Tongue (tissue), 3 donors: ENCODE measurements at places on chromosomes 7 and 10. TPM values are rescaled to one million over a fixed set of nuclear protein-coding genes. Genes with fewer than 3 reads are reported as not detected.

- DNase-seq = no peak
These were observed 130.3 kb upstream of the CHST15 start for GRCh38 chr10:124223711-124224085.

DNA sequence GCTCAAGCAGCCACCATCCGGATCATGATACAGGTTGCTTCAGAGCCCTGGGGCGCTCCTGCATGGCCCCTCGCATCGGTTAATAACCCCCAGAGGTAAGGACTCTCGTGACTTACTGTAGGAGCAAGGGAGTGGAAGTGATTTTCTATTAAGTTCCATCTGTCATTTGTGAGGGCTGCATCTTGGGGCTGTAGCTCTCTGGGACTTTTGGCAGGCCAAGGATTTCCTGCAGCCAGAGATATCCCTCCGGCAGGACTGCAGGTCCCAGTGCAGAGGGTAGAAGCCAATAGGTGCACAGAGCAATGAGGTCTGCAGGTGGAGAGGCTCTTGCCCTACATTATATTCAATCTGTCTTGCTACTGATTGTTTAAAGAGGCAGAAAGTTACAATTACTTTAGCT is 356.8 kb upstream of the ADARB2 start:
- no peak for DNase-seq

- DNase-seq = no peak
These were observed 33.5 kb downstream of the FAM204A start for GRCh38 chr10:118308664-118309063.

DNA sequence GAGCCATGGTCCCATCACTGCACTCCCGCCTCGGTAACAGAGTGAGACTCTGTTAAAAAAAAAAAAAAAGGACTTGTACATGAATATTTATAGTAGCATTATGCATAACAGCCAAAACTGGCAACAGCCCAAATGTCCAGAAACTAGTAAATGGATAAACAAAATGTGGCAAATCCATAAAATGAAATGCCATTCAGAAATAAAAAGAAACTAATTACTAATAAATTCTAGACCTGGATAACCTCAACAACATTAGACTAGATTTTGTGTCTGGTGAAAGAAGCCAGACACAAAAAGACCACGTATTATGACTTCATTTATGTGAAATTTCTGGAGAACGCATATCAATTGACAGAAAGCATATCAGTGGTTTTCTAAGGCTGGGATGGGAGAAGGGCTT is 74.5 kb downstream of the HPSE2 start:
- no peak for DNase-seq

GRCh38 chr10:36531621-36532020 is 593.8 kb upstream of the ANKRD30A start:
- DNase-seq = no peak

DNA sequence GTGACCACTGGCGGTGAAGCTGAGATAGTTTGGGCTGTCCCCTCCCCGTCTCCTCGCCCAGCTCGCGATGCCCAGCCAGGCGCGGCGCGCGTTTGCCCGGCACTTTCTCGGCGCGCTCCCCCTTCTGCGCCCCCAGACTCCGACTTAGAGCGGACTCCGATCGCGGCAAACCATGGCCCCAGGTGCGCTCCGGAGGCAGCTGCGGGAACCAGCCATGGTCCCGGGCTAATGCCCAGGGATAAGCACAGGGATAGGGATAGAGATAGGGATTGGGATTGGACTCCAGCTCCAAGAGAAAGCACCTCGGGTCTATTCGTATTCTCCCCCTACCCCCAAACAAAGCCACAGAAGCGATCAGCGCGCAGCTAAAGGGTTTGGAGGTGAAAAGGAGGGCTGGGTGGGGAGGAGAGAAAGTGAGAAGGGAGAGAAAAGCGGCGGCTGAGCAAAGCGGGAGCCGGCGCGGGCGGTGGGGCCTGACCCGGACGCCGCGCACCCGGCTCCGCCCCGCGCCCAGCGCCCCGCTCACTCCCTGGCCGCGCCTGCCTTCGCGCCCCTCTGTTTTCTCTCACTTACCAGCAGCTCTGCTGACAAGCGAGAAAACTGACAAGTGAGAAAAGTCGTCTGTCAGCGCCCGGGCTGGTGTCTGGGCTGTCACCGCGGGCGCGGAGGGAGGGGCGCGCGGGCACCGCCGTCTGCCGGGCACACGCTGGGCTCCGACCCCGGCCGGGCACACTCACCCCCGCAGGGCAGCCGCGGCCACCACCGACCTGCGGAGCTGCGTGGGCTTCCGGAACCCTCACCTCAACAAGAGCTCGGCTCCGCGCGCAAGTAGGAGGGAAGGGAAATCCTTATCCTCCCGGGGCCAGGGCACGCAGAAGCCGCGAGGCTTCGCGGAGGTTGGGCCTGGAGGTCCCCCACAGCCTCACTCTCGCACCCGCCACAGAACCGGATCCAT is at the start of gene PDE1C:
Gene PDE1C, minus strand, starts transcription at position 2 of the 955 bp plus-strand sequence.
- DNase-seq = peak; percentile 64

GRCh38 chr7:20189852-20190251 is 27.3 kb downstream of the MACC1 start:
- no peak for DNase-seq

DNA sequence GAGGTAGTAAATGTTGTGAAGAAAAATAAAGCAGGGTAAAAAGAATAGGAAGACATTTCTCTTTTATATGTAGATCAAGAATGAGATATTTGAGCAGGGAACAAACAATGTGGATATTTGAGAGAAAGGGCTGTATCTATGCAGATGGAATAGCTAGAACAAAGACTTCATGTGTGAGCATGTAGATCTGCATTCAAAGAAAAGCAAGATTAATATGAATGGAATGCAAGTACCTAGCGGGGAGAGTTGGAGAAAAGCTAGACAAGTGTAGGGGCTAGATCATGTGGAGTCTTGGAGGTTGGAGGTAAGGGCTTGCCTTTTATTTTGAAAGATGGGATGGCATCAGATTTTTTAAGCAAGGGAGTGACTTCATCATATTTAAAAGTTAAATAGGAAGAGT is 27.1 kb downstream of the SHOC2 start:
- DNase-seq = no peak

- DNase-seq = no peak
These were observed 29.2 kb downstream of the KIAA1549 start for GRCh38 chr7:138951953-138952352.

GRCh38 chr7:107726356-107727130 is 17.4 kb upstream of the CBLL1 start:
- no peak for DNase-seq

DNA sequence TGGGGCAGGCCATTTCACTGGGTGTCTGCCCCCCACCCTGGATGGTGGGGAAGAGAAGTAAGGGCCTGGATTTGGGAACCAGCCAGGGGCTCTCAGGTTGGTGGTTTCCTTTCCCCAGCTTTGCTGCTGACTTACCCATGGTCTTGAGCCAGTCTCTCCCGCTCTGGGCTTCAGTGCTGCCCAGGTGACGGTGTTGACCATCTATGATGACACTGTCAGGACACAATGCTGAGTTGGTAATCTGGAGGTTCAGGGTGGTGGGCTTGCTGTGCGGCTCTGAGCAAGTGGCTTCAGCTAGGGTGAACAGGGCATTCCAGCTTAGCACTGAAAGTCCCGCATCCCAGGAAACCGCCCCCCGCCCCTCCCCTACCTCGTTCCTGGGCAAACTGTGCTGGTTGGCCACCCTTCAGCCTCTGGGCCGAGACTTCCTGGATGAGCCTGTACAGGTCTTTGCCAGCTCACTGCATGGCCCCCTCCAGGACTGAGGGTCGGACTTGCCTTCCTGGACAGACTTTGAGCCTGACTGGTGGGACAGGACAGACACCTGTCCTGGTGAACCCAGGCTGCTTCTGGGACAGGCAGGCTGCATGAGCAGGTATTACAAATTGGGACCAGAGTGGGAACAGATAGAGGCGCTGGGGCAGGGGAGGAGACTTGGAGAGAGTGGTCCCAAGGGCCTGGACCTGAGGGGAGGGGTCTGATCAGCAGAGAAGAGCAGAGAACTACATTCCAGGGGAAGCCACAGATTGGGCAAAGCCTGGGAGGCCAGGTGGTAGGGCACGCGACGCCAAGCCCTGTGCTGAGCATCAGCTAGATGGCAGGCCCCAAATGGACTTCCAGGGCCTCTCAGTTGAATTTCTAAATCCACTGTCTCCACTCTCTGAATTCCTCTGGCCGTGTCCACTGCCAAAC is 19.9 kb upstream of the ZMIZ1 start:
- no peak for DNase-seq

DNA sequence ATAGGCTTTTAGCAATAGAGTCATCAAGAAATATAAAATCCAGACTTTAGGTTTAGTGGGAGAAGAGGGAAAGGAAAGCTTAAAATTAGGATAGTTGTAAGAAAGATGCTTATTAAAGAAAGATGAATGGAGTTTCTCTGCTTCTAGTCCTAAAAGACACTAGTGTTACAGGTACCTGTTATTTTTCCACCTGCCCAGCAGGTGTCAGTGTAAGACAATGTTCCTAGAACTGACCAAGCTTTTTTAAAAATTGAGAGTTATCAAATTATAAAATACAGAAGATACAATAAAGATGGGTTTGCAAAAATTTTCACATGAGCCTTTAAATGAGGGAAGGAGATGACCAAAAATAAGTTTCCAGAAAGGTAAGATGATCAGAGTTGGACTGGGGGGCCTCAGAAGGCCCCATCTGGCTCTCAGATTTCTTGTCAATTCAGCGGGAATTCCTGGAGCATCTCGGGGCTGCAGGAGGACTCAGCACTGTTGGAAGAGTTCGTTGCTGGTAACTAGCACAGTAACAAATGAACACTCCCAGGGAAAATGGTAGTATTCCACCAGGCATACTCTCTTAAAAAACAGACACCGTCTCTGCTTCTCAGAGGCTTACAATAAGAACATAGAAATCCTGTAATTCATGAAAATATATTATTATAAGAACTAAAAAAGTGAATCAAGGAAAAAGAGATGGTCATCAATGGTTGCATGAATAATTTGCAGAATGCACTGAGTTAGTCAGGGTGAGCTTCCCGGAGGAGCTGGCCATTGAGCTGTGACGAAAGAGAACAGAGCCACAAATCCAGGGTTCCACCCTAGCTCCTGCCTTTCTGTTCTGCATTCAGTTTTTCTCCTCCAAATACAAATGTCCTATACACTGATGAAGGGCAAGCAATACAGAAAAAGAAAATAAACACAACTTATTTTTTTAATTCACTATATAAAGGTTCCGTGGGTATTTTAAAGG is 71.8 kb upstream of the PIK3CG start:
- DNase-seq = peak; percentile 60

- DNase-seq = no peak
These were observed 257.8 kb downstream of the ETV1 start for GRCh38 chr7:13731643-13732042.

TEX47 gene
- not detected for total RNA-seq

HECW1 gene
- total RNA-seq = 0.51 TPM

PTPRZ1 gene
- total RNA-seq = 31.5 TPM

FRMD4A gene
- total RNA-seq = 29.5 TPM

CCDC146 gene
- 16.9 TPM for total RNA-seq

PLA2G12B gene
- 0.31 TPM for total RNA-seq
